ENCODE measurements at places on chromosomes 4 and X.

- no peak for DNase-seq
These were observed 20.5 kb upstream of the OPN1LW start for GRCh38 chrX:154123241-154124219.

DNA sequence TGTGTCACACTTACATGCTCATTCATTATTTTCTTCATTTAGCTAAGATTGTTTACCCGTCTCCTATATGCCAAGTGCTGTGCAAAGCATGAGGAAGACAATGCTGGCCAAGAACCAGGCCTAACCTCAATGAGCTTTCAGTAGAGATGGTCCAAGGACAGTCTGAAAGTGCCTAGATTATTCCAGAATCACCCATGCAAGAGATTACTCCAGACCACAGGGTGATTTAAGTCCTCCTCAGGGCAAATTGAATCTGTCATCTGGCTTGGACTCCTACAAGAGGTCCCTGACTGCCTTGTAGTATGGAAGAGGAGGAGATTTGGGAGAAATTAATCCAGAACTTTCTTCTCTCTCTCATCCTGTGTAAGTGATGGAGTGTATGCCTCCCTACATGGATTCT lies 99.4 kb upstream of the NDP start:
- DNase-seq, result no peak

DNA sequence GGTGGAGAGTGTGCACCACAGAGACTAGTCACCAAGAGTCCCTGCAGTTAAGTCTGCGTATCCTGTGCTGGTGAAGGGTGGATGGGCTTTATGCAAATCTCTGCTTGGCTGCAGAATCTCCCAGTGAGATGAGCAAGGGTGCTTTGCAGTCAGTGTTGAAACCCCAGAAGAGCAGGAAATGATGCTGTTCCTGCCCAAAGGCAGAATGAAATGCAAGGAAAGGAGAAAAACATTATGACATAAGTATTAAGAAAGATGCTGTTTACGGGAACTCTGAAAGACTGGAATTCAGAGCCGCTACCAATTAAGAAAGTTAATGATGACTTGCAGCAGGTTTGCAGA lies 25.4 kb upstream of the ACSL1 start:
- no peak for DNase-seq

DNA sequence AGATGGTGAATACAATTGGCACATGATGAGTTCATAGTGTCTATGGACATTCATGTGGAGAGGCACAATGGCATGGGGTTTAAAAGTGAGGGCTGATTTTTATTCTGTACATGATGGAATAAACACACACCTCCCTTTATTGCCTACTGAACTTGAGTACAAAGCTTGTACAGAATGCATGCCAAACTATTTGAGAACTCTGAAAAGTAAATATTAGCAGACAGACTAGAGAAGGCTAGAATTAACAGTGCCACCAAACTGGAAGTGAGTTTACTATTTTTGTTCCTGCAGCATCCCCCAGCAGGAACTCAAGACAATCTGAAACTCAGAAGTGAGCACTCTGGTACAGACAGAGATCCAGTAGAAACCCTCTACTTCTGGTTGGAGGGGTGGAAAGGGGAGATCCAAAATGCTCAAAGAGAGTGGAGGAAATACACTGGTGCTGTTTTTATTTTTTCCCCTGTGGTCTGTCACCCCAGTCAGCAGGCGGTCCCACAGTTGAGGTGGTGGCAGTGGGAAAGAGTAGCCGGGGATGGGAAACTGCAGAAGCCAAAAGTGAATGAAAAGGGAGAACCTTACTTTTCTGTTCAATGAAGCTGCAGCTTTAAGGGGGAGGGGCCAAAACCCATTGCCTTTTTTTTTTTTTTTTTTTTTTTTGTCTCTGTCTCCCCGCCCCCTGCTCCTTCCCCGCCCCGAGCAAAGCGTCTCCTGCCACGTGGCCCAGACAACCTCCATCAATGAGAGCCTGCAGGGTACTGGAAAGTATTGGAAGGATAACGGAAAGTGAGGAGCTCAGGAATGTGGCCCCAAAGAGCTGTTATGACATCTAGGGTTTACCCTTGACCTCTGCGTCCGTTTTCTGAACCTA lies 20.5 kb downstream of the AKAP4 start:
- DNase-seq, result no peak

DNA sequence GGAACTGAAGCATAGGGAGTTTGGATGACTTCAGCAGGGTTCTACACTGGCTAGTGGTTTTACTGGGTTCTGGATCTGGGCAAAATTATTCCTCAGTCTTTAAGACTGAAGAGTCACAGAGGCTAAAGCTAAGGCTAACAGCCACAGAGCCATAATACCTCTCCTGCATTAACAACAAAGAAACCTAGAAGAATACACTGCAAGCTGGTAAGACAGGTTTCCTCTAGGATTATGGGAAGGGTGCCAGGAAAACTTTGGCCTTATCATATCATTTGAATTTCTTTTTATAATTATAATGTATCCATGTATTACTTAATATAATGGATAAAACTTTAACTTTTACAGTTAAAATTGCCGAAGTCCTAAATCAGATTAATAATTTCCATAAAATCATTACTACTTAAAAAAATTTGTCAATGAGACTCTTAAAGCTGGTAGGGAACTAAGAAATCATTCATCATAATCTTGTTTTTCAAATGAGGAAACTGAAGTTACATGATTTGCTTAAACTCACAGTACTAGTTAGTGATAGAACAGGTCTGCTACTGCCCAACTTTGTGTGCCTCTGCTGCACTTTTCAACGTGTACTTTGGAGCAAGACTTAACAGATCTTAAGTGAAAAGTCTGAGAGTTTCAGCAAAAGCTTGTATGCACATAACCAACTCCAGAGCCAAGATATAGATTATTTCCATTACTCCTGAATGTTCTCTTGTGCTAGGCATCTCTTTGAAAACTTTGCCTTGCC lies 24.2 kb upstream of the PGRMC2 start:
- DNase-seq, result no peak

Data from NCI-H187 treated with DMSO at 0.1 percent for 48 hours (cell line).